ENCODE measurements at places on chromosomes 13 and 19.

- no peak for DNase-seq
Observed at GRCh38 chr13:79767126-79767525, 286.2 kb downstream of the NDFIP2 start.

GRCh38 chr19:17873786-17874757, 2.3 kb downstream of the SLC5A5 start:
- DNase-seq = peak; percentile 99

- no peak for DNase-seq
Observed at GRCh38 chr13:53941588-53942190, 913.1 kb downstream of the OLFM4 start.

GRCh38 chr19:8663920-8664670, 33.7 kb downstream of the NFILZ start:
- DNase-seq = peak; percentile 80

GRCh38 chr19:12680034-12680433, 1.6 kb downstream of the DHPS start:
- DNase-seq = no peak

DNA sequence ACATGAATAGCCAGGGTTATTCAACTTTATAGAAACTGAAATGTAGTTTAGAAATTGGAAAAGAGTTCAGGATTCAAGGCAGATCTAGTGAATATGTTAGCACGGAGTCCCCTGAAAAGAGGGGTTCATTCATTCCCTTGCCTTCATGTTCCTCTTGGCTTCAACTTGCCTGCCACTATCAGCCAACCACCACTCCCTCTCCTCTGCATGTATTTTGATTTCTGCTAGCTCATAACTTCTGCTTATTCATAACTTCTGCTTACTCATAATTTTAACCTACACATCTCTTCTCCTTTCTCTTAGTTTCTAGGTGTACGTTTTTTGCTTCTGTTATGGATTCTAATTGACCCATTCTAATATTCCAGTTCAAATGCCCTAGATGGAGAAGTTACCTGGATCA, 5.5 kb upstream of the SERTM1 start:
- DNase-seq = no peak

GRCh38 chr13:98584668-98585397, 7.9 kb upstream of the STK24 start:
- DNase-seq = no peak

DNA sequence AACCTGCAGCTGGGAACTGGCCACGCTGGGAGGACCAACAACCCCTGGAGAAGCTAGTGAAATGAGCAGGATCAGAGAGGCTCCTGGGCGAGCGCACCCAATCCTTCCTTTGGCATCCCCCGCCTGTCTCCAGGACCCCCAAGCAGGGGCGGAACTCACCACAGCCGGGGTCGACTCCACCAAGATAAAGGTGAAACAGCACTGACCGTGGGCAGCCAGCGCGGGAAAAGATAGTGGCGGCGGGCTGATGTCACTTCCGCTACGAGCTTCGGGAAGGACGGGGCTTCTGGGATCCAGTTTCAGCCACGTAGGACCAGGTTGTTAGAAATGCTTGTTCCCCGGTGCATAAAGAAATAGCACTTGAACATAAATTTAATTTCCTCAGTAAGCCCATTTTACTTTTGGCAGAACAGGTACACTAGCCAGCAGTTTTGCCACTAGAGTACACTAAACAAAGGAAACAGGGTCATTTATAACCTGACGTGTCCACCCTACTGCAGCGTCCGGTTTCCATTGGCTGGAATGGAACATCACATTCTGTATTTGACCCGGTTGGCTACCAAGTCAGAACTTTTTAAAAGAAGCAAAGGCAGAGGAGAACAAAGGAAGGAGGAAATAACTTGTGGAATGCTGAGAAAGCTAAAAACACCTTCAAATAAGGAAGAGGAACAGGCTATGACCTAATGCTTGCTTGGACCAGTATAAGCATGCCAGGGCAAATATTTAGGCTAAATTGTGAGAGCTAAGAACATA, 25.5 kb upstream of the ZNF562 start:
- DNase-seq = no peak

DNA sequence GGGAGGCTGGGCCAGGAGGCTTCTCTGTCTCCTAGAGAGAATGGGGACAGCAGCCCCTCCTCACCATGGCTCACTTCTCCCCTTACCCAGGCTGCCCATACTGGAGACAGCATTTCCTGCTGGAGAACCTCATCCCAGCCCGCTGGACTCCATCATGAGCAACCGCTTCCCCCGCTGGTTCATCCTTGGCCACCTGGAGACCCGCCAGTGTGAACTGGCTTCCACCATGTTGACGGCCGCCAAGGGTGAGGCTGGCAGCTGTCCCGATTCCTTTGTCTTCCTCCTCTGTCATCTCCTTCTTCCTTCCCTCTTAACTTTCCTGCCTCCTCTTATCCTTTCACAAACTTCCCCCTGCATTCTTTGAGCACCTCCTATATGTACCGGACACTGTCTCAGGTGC, 28.0 kb downstream of the ZSWIM4 start:
- no peak for DNase-seq

All from H7 (cell line).